Activated T-cell treated with anti-CD3 and anti-CD28 coated beads, Interleukin-2, amount 50 U/mL, for 1 hour (primary cell): ENCODE measurements at places on chromosomes 3 and 15.
A peak's percentile ranks its signal among the peaks of the same experiment; 100 is the strongest.

- no peak for DNase-seq
These were observed 30.7 kb downstream of the NUP210 start for GRCh38 chr3:13389378-13389777.

DNA sequence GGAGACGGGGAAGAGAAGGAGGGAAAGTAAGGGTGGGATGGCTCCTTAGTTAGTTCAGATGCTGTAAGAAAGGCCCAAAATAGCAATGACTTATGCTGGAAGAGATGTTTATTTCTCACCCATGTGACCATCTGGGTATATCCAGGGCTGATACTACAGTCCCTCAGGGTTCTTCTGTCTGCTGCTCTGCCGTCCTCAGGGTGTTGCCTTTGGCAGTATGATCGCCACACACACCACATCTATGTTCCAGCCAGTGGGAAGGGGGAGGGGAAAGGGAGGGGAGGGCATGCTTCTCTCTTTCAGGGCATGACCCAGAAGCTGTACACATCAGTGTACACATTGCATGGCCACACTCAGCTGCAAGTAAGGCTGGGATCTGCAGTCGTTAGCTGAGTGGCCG, 10.2 kb downstream of the CD276 start:
- no peak for DNase-seq

GRCh38 chr3:39751286-39751685, 58.1 kb upstream of the MYRIP start:
- DNase-seq, result no peak

GRCh38 chr3:49619649-49620048, 54.5 kb upstream of the APEH start:
- no peak for DNase-seq

GRCh38 chr3:64943866-64944265, 256.1 kb upstream of the ADAMTS9 start:
- no peak for DNase-seq

GRCh38 chr3:111721747-111722146, 126.6 kb upstream of the ZBED2 start:
- DNase-seq, result no peak

GRCh38 chr3:134055661-134056060, 25.9 kb upstream of the SLCO2A1 start:
- no peak for DNase-seq

DNA sequence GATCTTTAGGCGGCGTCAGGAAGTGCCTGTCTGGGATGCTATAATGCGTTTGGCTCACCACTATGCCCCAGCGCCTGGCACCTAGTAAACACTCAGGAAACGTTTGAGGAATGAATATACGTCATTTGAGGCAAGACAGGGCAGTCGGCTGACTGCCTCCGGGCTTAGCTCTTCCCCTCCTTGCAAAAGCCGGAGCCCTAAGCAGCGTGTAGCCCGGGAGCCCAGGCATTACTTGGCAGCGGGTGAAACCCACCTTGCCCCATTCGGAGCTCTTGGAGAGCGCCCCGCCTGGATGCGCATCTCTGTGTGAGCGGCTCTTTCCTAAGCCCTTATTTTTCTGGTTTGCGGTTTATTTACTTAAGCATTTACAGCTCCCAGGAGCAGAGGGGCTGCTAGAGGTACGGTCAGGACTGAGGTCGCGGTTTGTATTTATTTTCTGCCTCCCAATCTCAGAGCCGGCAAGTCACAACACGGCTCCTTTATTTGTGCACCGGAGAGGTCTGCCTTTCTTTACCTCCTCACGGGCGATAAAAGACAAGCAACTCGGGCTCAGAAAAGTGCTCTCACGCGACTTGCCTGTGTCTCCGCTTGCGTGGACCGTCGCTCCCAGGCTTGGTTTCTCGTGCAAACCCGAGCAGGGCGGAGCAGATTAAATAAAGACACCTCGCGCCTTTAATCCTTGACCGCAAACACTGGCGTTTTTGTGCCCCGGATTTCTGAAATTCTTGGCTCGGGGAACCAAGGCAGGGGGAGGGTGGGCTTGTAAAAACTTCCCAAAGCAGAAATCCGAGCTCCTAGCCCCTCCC, 737 bp upstream of the ITPR1 start:
- peak; percentile 57 for DNase-seq

GRCh38 chr3:114451561-114452018, 157.8 kb downstream of the TIGIT start:
- DNase-seq, result no peak

DNA sequence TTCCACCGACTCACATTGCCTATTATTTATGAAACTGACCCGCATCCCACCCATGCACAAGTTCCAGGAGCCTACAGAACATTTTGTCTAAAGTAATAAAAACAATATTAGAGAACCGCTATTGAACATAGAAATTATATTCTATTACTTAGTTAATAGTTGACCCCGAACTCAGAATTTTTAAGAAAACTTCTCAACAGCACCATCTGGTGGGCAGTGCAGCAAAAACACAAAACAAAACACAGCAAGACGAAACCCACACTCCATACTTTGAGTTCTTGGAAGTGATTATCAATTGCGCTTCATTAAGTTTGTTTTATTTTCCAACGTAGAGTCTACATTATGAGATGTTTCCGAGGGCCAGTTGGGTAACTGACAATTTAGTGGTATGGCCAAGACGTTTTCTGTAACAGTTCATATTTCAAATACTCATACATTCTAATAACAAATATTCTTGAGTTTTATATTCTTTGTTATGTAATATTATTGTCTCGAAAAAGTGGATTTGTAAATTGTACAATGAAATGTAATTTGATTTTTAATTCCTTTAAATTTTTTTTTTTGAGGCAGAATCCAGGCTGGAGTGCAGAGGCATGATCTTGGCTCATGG, 24.0 kb upstream of the C3orf70 start:
- DNase-seq, result no peak

DNA sequence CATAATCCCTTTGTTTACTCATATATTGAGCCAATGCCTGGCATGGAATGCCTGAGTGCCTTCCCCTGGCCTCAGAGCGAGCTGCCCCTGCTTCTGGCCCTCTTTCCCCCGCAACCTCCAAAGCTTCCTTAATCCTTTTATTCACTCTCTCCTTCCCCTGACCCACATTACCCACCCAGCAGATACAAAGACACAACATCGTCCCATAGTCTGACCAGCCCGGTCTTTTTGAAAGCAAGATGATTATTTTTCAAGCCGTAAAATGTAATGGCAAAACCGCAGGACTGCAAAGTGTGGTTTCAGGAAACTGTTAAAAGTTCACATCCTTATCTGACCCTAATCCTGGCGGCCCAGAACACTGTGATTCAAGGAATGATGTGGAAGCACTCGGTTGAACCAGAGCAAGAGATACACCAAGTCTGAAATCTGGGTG, 78.4 kb upstream of the LRTM1 start:
- no peak for DNase-seq

DNA sequence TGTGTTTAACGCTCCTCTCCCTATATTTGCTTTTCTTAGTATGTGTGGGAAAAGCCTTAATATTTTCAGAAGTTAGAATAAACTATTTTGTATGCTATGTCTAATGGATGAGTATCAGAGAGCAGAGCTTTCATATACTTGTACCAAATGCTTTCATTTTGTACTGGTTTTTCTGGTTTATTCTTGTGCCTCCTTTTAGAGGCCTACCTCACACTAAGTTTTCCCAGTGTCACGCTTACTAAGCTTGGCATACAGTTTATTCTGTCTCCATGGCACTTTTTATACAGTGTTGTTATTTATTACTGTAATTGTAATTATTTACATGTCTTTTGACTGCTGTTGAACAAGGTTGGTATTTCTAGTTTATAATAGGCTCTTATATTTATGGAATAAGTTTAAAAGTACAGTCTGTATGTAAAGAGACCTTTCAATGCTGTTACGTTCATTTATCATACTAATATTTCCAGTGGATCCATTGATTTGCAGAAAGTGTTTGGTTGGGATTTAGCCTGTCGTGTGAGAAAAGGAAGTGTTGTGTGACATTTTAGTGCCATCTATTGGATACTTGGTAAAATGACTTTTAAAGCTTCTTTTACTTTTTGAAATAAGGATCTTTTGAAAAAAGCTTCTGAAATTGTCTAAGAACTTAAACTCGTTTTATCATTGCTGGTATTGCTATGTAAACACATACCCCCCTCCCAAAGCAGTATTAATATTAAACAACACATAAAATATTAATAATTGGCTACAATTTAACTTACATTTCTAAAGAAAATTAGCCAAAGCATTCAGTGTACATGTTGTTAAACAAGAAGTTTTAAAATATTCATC, 5.2 kb upstream of the EBLN2 start:
- DNase-seq, result no peak

DNA sequence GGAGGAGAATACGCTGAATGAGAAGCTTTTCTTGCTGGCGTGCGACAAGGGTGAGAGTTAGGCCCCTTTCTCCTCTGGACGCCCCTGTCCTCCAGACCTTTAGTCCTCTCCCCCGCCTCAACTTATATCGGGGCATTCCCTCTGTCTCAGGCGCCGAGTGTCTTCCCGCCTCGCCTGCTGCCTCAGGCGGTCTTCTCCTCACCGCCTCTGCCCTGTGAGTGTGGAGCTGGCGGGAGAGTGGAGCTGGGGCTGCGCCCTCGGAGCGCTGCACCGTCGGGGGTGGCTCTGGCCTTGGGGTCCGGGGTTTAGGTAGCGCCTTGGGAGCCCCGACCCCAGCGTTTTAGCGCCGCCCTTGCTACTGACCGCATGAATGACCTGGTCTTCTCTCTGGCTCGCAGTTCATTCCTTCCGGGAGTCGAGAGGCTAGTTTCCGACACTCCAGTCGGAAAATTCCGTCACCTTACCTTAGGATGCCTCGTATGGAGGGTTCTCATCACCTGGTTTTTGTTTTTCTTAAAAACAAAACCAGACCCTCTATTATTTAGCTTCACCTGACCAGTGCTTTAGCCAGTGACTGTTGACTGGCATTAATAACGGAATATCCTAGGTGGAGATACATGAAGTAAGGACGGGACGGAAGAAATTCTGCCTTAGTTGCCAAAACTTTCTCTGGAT, 985 bp downstream of the TRPC1 start:
- DNase-seq, result no peak

DNA sequence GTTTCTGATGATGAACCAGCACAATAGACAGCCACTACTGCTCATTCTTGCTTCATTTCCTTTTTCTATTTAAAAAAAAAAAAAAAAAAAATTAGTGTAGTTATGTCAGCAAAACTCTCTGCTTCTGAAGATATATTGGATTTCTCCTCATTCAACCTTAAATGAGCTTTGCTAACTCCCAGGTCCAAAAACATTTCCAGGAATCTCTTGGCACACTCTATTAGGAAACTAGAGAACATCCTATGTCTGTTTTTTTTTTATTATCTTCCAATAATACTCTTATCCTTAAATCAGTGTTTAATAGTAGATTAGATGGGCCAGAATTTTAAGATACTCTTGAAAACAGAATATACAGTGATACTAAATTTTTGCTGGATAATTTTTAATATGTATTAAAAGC, 398.0 kb downstream of the NAALADL2 start:
- no peak for DNase-seq

DNA sequence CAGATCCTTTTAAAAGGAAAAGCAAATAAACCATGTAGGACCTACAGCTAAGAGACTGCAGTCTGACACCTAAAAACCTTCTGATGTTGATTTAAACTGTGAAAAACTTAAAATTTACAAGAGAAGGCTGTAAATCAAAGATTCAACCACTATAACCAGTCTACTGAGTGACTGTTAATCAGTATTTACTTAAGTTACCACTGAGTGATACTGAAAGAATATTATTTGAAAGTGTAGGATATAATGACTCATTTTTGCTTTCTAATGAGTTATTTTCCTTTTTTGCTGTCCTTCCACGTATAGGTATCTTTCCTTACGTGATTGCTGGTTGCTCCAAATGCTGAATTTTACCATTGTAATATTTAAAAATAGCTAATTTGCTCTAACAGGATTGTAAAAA, 44.6 kb downstream of the RFX7 start:
- DNase-seq, result no peak

DNA sequence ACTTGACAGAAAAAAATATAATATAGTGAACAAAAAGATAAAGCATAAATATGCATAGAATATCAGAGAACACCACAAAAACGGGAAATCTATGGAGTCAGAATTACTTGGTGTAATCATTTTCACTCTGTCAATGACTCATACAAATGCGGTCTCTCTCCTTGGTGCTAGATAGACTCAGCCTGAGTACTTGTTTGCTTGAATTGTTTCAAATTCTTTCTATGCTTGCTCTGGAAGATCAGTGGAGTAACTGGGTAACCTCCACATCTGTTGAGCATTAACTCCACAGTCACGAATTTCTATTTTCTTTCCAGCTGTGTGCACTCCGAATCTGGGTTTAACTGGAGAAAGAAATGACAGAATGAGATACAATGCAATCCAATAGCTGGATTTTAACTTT, 760.4 kb downstream of the ZPLD1 start:
- DNase-seq, result no peak

DNA sequence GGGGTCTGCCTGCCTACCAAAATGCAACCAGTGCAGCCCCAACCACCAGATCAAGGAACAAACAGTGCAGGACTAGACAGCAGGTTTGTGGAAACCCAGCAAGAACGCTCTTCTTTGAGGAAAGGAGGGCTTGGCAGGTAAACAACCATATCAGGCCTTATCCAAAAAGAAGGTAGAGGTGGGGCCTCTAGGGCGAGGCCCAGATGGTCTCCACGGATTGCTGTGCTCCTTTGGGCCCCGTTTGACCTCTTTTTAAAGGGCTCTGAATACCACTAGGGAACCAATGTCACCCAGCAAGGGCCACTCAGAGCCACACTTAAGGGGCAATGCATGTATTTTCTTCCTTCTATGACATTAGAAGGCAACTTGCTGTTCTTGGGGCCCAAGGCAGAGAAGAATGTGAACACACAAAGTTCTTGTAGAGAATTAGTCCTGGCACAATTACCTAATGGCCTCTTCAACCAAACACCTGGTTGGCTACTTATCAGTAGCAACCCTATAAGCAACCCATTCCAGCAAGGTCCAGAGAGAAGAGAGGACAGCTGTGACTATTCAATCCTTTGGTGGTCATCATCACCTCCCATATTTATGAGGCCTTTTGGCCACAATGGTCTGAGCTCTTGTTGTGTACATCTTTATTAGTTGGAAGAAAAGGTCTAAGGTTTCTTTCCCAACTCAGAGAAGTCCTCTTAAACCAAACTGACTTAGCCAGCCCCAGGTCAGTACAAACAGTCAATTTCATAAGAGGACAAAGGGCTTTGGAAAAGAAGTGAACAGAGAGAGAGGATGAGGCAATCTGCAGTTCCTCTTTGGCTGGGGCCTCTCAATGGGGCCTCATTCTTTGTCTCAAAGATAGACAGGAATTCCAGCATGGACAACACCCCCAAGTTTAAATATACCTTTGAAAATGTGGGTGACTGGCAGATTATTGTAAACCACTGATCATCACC, 36.0 kb downstream of the FOXP1 start:
- DNase-seq, result no peak

DNA sequence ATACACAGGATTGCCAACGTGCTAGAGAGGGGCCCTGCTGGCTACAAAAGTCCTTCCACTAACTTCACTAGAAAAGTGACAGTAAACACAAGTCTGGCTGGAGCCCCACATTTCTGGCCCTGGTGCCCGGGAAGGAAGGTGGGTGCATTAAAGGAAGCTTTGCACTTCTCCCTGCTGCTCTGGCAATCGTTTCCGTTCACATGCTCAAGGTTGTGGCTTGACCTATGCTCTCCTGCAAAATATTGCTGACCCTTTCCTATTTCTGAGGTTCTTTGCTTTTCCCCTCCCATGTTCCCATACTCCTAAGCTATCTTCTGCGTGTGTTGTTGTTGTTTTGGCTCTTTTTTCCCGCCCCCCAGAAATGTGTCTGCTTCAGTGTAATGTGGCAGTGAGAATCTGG, 9.1 kb upstream of the CCR3 start:
- no peak for DNase-seq
